ENCODE measurements at places on chromosomes 2 and 18.

DNA sequence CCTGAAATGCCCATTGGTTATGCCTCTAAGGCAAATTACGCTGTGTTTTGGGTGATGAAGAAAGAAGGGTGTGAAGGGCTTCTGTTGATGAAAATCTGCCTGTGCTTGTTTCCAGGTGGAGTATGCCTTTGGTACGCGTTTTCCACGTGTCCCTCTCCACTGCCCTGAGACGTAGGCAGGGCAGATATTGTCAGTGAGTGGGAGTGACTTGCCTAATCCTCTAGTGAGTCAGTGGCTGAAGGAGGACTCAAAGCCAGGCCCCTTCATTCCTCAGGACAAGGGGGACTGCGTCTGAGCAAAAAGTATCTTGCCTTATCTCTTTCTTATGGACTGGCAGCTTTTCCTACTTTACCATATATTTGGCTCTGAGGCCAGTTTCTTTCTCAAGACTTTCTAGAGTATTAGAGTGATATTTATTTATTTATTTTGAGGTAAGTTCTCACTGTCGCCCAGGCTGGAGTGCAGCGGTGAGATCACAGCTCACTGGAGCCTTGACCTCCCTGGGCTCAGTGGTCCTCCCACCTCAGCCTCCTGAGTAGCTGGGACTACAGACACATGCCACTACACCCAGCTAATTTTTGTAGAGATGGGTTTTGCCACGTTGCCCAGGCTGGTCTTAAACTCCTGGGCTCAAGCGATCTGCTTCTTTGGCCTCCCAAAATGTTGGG is 10.2 kb downstream of the RALB start:
- DNase-seq: no peak

DNA sequence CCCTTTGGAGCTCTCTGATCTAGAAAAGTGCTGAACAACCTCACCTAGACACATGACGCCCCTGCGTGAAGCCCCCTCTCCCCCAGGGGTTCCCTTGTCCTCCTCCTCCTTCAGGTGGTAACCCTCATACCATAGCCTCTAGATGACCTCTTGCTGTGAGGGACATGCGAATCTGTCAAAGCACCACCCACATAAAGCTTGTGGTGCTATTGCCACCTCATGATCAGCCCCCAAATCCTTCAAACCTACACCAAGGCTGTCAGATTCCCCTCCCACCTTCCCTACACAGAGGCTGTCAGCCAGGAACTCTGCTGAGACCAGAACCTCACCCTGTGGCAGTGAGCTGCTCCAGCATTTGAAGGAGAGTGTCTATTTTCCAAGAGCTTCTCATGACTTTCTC is 43.1 kb upstream of the TEX51 start:
- no peak for DNase-seq

- no peak for DNase-seq
These were observed 14.3 kb upstream of the RIOK3 start for GRCh38 chr18:23438608-23439366.

GRCh38 chr2:211103989-211104388 is 547.6 kb downstream of the CPS1 start:
- no peak for DNase-seq

DNA sequence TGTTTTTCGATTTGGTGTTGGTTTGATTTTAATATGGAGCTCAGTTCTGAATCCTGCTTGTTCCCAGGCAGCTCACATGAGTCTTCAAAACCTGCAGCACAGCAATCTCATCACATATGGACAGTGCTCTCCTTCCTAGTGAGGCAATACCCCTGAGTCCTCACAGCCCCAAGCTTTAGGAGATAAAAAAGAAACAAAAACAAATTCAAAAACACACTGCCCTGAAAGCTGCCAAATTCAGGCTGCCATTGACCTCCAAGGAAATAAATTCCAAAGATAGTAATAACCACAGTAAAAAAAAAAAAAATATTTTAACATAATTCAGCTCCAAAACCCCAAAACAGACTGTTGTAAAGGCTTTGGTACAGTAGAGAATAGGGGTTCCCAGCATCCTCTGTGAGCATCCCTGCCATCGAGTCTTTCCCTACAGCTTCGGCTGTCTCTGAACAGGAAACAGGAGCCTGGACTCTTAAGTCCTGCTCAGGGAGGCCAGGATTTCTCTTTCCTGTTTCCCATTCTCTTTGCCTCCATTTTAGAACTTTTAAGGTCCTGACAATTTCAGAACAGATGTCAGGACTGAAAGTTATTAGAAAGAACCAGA is 14.7 kb upstream of the SP3 start:
- no peak for DNase-seq

GRCh38 chr18:42271647-42272414 is 316.8 kb downstream of the PIK3C3 start:
- no peak for DNase-seq

- no peak for DNase-seq
These were observed 98.4 kb downstream of the CDK15 start for GRCh38 chr2:201904538-201905420.

GRCh38 chr2:23602116-23602515 is 217.1 kb downstream of the KLHL29 start:
- DNase-seq: no peak

DNA sequence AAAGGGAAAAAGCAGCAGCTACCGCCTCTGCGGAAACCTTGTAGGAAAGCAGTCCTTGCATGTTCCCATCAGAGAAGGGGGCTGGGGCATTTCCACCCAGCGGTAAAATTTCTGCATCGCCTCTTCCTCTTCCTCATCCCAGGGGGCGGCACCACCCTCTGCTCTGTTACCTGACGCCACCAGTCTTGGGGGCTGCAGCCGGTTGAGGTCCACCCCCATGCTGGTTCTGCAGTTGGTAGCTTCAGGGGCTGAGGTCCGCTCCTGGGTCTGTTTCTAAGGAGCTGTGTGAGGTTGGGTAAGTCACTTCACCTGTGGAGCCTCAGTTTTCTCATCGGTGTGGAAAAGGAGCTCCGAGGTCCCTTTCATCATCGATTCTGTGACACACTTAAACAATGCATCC is 14.2 kb upstream of the AGAP1 start:
- DNase-seq: no peak

DNA sequence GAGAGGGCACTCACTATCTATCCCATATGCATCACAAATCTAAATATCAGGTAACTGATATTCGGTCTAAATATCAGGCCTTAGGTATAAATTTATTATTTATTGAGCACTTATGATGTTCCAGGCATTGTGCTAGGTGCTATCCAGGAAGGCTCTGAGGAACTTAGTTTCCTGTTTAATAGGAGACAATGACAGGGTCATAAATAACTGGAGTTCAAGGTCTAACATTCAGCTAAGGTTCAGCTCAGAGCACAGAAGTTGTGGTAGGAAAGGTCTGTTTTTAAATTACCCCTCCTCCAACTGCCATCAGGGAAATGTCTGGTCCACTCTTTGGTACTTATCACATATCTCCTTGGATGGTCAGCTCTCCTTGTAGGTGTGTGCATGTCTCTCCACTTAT is 193.6 kb downstream of the AGPS start:
- DNase-seq: no peak

DNA sequence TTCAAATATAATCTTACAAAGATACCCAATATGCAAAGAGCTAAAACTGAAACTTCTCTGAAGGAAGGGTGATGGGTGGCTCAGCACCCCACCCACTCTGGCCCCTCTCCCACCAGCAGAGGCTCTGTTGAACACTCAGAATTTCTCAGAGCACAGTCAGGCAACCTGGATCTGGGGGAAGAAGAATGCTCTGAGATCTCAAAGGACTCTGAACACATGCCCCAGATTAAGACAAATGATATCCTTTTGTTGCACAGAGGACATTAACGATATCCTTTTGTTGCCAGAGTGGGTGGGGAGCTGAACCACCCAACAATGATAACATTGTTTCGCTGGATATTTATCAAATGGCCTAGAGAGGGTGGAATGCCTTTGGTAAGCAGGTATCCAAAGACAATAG is 104.8 kb downstream of the LBH start:
- DNase-seq: no peak

DNA sequence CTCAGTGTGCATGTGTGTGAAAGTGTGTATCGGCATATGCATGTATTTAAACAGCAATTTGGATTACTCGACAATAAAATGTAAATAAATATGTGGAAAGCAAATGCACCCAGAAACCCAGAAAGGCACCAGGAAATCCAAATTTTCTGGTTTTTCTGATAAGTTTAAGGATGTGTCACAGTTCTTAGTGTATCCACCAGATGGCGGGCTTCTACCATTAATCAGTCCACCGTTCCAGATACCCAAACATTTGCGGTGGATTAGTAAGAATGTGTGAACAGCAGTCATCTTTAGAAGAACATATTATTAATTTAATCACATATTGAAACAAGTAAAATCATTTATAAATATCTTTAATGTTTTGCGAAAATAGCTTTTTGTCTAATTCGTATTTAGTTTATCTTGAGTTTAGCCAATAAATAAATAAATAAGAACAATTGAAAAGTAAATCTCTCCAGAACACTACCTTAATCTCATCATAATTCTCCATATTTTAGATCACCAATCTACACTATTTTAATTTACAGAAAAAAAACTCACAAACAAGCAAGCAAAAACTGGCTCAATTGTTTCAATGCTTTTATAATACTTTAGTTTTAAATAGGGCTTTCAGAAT is 298.9 kb downstream of the DSEL start:
- no peak for DNase-seq

DNA sequence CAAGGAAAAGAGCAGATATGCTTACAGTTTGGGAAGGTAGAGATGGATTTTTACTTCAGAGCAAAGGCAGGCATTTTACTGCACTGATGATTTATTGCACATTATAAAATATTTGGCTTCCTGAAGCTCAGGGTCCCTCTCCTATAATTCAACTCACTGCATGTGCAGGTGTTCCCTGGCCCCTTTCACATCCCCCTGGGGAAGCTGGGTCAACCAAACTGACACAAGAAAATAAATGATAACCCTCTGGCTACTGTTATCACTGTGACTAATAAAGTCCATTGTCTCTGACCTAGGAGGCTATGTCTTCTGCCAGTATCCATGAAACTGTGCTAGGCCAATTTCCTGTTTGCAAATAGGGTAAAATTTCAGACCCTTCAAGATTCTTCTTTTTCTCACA is 163.1 kb downstream of the ARL6IP6 start:
- no peak for DNase-seq

- DNase-seq: no peak
These were observed 86.2 kb upstream of the THOC1 start for GRCh38 chr18:354003-354402.

DNA sequence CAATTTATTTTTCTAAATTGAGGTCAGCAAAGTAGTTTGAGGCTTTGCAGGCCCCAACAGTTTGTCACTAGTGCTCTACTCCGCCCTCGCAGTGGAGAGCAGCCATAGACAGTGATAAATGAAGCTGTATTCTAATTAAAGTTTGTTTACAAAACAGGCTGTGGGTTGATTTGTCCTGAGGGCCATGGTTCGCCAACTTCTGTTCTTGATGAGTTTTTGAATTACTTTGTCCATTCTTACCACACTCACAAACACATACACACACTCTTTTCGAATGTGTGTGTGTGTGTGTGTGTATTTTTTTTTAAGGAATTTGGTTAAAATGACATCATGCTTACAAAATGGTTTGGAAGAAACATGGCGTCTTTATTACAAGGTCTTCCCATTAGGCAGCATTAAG is 68.6 kb downstream of the MTCL1 start:
- DNase-seq: no peak

DNA sequence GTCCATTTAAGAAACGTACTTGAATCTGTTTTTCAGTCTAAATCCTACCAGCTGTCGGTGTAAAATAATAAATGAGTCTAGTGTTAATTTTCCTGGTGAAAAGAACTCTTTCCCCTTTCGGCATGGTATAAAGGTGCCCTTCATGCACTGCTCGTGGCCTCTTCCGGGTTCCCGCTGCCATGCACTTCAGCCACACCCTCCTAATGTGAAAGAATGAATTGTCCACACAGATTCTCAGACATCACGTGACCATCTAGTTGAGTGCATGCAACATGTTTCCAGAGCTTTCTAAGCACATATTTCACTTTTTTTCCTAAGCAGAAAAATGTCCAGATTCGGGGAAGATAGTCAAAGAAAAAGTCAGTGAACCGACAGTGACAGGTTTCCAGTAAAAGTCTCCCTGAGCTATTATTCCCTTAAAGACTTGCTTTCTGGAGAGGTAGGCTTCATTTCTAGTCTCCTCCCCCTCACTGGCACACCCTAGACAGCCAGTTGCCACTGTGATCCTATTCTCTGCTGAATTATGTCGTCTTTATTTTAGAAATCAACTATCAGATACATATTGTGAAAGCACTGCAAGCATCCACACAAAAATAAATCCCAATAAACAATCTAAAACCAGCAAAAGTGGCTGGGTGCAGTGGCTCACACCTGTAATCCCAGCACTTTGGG is 65.9 kb upstream of the RPL31 start:
- no peak for DNase-seq

- no peak for DNase-seq
These were observed 84.6 kb downstream of the PLCL1 start for GRCh38 chr2:197889041-197889440.

DNA sequence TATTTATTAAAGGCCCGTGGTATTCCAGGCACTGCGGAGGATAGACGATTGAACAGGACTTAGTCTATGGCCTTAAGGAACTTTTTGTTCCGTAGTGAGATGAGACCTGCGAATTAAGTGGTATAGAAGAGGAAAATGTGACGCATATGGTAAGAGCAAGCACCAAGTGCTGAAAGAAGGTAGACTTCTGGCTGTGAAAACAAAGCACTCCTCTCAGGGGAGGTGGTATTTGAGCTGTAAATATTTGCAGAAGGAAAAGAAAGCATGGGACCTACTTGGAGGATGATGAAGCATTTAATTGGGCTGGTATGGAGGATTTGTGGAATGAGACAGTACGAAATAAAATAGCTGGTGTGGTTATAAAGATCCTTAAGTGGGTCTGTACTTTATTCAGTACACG is 62.5 kb downstream of the GPR39 start:
- no peak for DNase-seq

DNA sequence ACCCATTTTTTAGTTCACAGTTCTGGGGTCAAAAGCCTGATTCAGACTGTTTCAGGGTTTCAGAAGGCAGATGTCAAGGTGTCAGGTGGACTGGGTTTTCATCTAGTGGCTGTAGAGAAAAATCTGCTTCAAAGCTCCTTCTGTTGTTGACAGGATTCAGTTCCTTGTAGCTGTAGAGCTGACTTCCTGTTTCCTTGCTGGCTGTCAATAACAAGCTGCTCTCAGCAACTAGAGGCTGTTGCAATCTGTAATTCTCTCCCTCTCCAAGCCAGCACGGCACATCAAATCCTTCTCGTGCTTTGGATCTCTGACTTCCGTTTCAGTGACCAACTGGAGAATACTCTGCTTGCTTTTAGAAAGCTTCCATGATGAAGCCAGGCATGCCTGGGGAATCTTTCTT is 179.4 kb downstream of the DOK6 start:
- no peak for DNase-seq

DNA sequence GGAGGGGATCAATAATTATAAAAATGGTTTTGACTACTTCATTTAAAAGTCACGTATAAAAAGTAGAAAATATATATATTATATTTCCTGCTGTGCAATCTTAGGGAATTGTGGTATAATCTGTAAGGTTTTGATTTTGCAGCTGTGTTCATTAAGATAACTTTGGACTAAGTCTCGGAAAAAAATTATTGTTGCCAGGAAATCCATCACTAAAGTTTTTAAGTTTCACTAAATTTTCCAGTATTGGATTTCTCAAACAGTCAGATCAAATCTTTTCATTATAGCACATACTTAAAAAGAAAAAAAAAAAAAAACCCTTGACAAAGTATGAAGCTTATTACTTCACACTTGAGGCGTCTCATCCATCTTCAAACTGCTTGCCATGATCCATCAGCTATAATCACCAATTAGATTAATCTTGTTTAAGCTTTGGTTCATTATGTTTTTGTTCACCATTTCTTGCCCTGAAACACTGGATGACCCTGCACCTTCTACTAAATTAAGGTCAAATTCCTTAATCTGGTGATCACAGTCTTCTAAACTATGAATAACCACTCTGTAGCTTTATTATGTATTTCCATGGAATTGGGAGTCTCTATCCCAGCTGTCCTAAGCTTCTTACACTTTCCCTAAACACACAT is 326.6 kb upstream of the COL3A1 start:
- no peak for DNase-seq
